Thoracic aorta (tissue), 2 donors: ENCODE measurements at places on chromosomes 12 and 14. TPM values are rescaled to one million over a fixed set of nuclear protein-coding genes. Genes with fewer than 3 reads are reported as not detected.

DNA sequence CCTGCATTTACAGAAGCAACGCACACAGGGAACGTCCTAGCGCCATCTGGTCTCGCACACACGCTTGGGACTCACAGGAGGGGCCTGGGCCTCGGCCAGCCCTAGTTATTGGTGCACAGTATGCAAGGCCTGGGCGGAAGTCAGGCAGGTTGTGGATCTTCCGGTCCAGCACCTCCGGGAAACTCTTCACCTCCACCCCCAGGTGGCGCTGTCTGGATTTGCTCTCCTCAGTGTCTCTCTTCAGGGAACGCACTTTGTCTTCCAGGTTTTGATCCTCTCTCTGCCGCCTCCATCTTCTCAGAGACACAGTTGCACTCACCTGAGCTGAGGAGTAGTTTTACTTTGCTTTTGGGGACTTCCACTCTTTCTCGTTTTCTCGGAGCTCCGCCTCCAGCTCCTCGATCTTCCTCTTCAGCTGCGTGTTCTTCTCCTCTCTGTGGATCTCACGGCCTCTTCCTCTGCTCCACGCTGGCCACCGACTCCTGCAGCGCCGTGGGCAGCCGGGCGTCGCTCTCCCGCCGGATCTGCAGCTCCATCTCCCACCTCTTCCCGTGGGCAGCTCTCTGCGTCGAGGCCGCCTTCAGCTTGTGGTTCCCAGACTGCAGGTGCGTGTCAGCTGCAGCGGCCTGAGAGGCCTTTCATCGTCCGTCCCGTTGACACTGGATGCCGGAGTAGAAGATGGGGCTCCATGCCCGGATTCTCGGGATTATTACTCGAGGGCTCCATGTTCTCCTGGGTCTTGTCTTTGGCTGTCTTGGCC is 933.8 kb downstream of the TMEM121 start:
- no peak for DNase-seq
- H3K27me3 ChIP-seq, result no peaks in the 10 kb centered on the region
- no peaks in the 10 kb centered on the region for H3K36me3 ChIP-seq
- no peak overlapping the region for H3K27ac ChIP-seq

The PROX2 gene
- total RNA-seq, result not detected

The CD27 gene
- total RNA-seq, result 1.6 TPM

The PMEL gene
- total RNA-seq, result 0.99 TPM

DNA sequence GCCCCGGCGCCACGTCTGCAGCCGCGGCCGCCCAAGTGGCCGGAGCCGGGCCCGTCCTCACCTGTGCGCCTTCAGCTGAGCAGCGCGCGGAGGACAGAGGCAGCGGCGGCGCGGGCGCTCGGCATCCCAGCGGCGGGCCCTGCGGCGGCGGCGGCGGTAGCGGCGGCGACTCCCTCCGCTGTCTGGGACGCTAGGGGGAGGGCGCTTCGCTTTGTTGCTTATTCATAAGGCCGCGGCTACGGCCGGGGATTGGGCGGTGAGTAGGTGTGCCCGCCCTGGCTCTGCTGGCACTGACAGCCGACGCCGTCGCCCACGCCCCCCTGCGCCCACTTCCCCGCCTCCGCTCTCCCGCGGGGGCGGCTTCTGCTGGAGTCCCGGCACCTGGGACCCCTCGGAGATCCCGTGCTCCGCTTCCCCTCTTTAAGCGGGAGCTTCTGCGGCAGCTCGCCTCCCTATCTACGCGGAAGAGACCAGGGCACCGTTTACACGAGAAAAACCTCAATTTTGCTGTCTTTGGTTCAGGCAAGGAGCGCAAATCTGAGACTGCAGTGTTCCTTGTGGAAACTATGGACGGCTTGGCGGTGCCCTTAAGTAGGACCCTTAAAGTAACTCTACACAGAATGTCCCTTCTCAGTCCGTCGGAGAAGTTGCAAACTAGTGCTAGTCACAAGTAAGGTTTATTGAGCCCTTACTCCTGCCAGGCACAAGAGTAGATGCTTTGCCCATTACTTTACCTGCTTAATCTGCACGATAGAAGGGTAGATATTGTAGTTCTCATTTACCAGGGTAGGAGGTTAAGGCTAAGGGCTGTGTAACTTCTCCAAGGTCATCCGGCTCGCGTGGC is at the start of gene ARMH4:
Gene ARMH4 (minus strand): TSS at position 200 of the 844 bp plus-strand sequence. CDS start 12,855 bp downstream, outside the sequence.
- H3K4me3 ChIP-seq, result peak within 1 kb of the TSS; percentile 87
- DNase-seq, result peak; percentile 43
- peaks cover 4% of the 10 kb centered on the region for H3K4me1 ChIP-seq

- DNase-seq, result no peak
- H3K27ac ChIP-seq, result peak overlapping the region; percentile 14
- peaks cover 13% of the 10 kb centered on the region for H3K4me1 ChIP-seq
- peak overlapping the region; percentile 85 for H3K4me3 ChIP-seq
- H3K27me3 ChIP-seq, result no peaks in the 10 kb centered on the region
Measured at GRCh38 chr12:56257071-56257470, 1.1 kb downstream of the ANKRD52 start.

- H3K27ac ChIP-seq, result no peak overlapping the region
- DNase-seq, result no peak
- H3K4me1 ChIP-seq, result no peaks in the 10 kb centered on the region
- H3K4me3 ChIP-seq, result no peak overlapping the region
Measured at GRCh38 chr12:65657635-65658034, 166.6 kb upstream of the HMGA2 start.

- no peak overlapping the region for H3K27ac ChIP-seq
- no peak for DNase-seq
- H3K36me3 ChIP-seq, result no peaks in the 10 kb centered on the region
- no peaks in the 10 kb centered on the region for H3K27me3 ChIP-seq
Measured at GRCh38 chr14:55843718-55844403, 263.9 kb downstream of the KTN1 start.

The TTC9 gene
- 4.7 TPM for total RNA-seq

DNA sequence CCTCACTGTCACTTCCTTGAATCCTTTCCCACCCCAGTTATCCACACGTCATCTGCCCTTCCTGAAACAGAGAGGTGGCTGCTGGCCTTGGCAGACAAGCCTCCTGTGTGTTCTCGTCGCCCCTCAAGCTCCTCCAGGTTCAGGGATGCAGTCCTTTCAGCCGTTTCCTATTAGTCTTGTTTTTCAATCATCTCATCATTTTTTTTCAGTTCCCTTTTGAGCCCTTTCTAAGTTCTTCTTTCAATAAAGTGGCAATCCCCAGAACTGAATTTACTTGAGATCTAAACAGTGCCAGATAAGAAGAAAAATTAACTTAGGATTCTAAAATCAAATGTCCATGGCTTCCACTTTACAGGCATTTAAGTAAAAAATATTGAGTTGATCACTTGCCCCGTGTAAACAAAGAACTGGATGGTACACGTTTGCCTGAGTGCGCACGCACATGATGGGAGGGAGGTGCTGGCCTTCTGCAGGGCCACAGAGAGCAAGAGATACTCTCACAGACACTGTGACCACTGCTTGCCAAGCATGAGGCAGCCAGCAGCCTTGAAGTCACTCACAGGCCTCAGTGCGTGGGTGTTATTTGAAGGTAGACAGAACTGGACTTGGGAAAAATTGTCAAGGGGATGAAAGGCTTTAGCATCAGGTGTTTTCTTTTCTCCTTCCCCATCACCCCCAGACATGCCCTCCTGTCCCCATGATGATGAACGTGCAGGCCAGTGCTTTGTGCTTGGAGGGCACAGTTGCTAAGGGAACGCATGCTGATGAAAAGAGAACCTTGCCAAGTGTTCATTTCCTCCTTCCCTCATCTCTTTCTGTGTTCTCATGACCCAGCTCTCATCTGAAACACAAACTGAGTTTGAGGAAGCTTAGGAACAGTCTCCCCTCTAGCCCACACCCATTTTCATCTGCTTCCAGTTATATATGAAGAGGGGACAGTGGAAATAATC is 408.3 kb downstream of the EGLN3 start:
- H3K4me1 ChIP-seq, result no peaks in the 10 kb centered on the region
- H3K27me3 ChIP-seq, result no peaks in the 10 kb centered on the region
- no peak for DNase-seq
- H3K4me3 ChIP-seq, result no peak overlapping the region

The RNASE11 gene
- not detected for total RNA-seq

The SIRT4 gene
- total RNA-seq, result 8.8 TPM

GRCh38 chr12:3054374-3054773 is 22.8 kb upstream of the TSPAN9 start:
- H3K27me3 ChIP-seq, result no peaks in the 10 kb centered on the region
- H3K27ac ChIP-seq, result no peak overlapping the region
- no peak for DNase-seq
- H3K4me3 ChIP-seq, result no peak overlapping the region

- H3K27me3 ChIP-seq, result no peaks in the 10 kb centered on the region
- DNase-seq, result no peak
- peaks cover 5% of the 10 kb centered on the region for H3K4me1 ChIP-seq
- no peaks in the 10 kb centered on the region for H3K36me3 ChIP-seq
Measured at GRCh38 chr14:23299211-23299957, 3.3 kb downstream of the PPP1R3E start.

The SLC6A15 gene
- 1.1 TPM for total RNA-seq

GRCh38 chr12:101678081-101678480 is 19.4 kb upstream of the CHPT1 start:
- no peak overlapping the region for H3K27ac ChIP-seq
- H3K27me3 ChIP-seq, result no peaks in the 10 kb centered on the region
- DNase-seq, result no peak
- H3K4me1 ChIP-seq, result no peaks in the 10 kb centered on the region
- no peaks in the 10 kb centered on the region for H3K36me3 ChIP-seq
- H3K4me3 ChIP-seq, result no peak overlapping the region

The DPF3 gene
- total RNA-seq, result 2.2 TPM

DNA sequence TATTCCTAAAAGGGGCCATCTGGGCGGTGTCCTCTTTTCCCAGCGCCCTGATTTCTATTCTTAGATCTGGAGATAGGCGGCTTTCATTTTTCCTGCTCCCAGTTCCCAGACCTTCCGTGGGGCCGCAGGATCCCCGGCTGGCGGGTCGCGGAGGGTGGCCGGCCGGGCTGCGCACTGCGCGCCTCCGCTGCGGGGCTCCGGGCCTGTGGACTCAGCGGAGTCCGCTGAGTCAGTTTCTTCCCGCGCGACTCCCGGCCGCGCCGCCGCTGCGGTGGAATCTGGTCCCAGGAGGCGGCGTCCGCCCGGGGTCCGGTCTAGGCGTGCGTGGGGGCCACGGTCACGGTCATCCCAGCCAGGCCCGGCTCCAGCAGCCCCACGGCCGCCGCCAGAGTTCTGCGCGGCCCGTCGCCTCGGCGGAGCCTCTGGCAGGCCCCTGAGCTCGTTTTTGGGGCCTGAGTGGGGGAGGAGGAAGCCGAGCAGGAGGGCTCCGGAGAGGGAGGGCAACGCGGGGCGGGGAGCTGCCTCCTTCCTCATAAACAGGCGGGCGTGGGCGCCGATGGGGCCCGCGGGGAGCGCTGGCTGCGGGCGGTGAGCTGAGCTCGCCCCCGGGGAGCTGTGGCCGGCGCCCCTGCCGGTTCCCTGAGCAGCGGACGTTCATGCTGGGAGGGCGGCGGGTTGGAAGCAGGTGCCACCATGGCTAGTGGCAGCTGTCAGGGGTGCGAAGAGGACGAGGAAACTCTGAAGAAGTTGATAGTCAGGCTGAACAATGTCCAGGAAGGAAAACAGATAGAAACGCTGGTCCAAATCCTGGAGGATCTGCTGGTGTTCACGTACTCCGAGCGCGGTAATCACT is at the start of gene LRRK2:
Gene LRRK2 (plus strand): TSS at position 559 of the 853 bp plus-strand sequence. CDS start 135 bp downstream, at position 694.
- no peaks in the 10 kb centered on the region for H3K36me3 ChIP-seq
- peaks cover 11% of the 10 kb centered on the region for H3K4me1 ChIP-seq
- H3K4me3 ChIP-seq, result peak within 1 kb of the TSS; percentile 96
- peak within 1 kb of the TSS; percentile 91 for H3K27ac ChIP-seq
- peak; percentile 45 for DNase-seq

The SLC15A5 gene
- not detected for total RNA-seq

- H3K27ac ChIP-seq, result no peak overlapping the region
- H3K4me3 ChIP-seq, result no peak overlapping the region
- no peaks in the 10 kb centered on the region for H3K36me3 ChIP-seq
- H3K27me3 ChIP-seq, result no peaks in the 10 kb centered on the region
- no peaks in the 10 kb centered on the region for H3K4me1 ChIP-seq
Measured at GRCh38 chr12:40963751-40964150, 224.4 kb upstream of the PDZRN4 start.

GRCh38 chr14:60204843-60205774 is 39.9 kb upstream of the DHRS7 start:
- no peak for DNase-seq
- H3K4me3 ChIP-seq, result no peak overlapping the region
- no peaks in the 10 kb centered on the region for H3K4me1 ChIP-seq
- H3K27me3 ChIP-seq, result no peaks in the 10 kb centered on the region
- H3K27ac ChIP-seq, result no peak overlapping the region

DNA sequence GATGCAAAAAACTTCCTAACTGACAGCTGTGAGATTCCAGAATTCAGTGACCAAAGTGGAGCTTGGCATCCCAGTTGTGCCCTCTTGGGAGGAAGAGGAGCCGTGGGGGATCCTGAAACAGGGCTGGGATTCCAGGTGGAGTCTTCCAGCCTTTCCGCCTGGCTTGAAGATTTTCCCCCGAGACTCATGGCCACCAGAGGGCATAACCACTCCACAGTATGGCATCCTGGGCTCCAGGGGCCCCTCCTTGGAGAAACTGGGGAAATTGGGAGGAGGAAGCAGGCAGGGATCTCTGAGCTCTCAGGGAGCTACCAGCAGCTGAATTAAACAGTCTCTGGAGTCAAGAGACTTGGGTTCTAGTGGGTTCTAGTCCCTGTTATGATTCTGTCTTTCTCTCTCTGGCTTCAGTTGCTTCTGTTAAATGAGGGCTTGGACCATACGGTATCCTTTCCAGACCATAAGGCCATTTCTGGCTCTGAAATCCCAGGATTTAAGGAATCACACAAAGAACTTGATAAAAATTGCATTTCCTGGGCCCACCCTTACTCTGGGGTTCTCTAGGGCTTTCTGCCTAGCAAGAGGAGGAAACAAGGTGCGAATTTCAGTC is 2.6 kb upstream of the TAMALIN start:
- no peak overlapping the region for H3K4me3 ChIP-seq
- no peaks in the 10 kb centered on the region for H3K27me3 ChIP-seq
- H3K4me1 ChIP-seq, result peaks cover 18% of the 10 kb centered on the region
- no peak for DNase-seq
- H3K27ac ChIP-seq, result no peak overlapping the region
- no peaks in the 10 kb centered on the region for H3K36me3 ChIP-seq

DNA sequence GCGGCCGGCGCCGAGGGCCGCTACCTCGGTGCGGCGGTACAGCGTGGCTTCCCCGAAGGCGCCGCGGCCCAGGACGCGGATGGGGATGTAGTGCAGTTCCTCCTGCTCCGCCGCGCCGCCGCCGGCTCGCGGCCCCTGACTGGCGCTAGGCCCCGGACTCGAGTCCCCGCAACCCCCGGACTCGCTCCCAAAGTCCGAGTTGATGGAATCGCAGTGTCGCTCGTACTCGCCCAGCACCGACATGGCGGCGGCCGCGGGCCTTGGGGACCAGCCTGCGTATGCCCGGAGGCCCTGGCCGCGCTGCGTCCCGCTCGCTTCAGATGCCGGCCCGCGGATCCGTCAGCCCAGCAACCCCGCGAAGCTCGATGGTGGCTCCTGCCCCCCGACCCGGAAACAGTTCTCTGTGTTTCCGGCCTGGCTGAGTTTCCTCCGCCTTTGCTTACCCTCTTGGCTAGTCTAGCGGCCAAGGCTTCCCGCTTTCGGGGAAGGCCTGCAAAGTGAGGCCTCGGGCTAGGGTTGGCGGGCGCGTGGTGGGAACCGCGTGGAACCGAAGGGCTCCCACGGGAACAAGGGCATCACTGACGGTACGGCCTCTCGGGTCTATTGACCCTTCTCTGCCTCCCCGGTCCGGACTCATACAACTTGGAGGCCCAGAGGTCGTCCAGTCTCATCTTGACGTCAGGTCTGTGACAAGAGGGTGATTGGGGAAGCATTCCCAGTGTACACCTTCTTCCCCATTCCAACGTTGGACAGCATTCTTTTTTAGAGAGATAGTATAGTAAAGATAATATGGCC is at the start of gene NEK9:
Gene NEK9 (minus strand): TSS at position 370 of the 795 bp plus-strand sequence. CDS start 127 bp downstream, at position 243.
- H3K4me3 ChIP-seq, result peak within 1 kb of the TSS; percentile 80
- no peaks in the 10 kb centered on the region for H3K36me3 ChIP-seq
- DNase-seq, result peak; percentile 53
- no peaks in the 10 kb centered on the region for H3K27me3 ChIP-seq
- peak within 1 kb of the TSS; percentile 93 for H3K27ac ChIP-seq
- peaks cover 23% of the 10 kb centered on the region for H3K4me1 ChIP-seq

The KRT77 gene
- total RNA-seq, result 0.41 TPM
